ENCODE measurements at places on chromosomes 4 and X.

DNA sequence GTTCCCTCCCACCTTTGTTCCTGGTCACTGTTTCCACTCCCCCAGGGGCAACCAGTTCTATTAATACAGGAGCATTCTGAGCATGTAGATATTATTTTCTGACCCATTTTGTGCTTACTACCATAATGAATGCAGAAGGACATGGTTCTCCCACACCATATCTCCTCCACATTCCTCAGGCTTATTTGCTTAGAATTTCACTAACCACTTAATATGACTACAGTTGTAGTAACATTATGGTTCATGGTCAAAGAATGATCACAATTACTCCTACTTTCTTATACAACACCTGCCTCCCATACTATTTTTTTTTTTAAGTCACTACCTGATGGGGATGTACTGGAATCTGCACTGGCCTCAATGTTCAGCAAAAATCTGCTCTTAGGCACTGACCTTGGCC, 7.5 kb upstream of the FAM184B start:
- no peak for DNase-seq

- DNase-seq, result no peak
These were observed 341.8 kb downstream of the MAGEB5 start for GRCh38 chrX:26557691-26558321.

DNA sequence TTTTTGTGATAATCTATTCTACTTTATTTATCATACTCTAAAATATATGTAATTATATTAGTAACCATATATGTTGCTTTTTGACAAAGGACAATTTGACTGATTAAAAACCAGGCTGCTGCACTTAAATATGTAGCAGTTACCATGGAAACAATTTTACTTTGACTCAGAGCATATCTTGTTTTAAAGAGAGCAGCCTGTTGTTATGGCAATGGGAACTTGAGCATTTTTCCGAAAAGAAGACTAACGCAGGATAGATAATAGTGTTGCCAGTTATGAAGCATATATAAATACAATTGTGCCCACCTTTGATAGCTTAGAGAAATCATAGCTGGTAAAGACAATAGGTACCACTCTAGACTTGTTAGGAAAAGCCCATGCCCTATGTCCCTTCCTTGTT, 283.0 kb downstream of the GASK1B start:
- DNase-seq, result no peak

DNA sequence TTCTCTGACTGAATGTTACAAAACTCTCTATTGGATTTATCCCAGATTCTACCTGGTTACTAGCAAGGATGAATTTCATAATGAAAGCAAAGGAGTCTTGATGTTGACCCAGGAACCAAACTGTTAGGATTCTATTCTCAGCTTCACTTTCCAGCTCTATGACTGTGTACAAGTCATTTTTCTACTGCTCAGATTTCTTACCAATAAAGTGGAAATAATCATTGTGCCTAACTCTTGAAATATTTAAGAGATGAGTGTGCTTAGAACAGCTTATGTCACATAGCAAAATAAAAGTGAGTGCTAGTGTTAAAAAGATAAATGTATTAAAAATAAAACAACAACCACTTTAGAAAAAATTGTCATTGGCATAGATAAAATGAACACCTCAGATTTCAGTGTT, 45.6 kb downstream of the EPHA5 start:
- no peak for DNase-seq

DNA sequence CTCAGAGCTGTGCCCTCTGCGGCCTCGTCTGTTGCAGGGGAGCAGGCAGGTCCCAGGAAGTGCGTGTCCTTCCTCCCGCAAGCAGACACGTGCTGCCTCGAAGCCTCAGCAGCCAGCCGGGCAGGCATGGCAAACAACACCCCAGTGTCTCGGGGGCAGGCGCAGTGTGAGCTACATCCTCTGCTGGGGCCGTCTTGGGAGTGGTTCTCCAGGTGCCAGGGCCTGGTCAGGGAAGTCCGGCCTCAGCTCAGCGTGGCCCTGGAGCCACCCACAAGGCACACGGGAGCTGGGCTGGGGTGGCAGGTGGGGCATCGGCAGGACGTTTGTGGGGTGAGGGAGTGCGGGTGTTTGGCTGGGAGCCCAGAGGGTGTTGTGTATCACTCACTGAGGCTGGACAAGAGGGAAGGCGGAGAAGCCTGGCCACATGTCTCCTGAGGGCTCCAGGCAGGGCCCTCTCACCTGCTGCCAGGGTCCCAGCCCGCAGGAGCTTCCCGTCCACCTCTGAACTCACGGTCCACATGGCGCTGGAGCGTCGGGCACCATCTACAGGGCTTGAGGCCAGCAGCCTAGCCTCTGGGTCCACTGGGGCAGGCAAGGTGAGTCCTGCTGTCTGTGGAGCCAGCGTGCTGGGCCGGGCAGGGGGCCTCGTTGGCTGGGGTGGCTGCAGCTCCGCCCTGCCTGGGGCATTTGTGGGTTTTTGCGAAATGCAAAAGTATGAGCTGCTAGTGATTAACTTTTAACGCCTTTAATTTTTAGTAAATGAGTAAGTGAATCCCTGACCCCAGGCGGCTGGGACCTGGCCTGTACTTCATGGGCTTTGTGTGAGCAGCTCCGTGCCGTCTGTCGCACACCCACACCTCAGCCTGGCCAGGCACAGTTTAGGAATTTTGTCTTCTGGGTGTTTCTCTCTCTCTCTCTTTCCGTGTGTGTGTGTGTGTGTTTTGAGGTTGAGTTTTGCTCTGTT, 17.3 kb upstream of the UVSSA start:
- no peak for DNase-seq

DNA sequence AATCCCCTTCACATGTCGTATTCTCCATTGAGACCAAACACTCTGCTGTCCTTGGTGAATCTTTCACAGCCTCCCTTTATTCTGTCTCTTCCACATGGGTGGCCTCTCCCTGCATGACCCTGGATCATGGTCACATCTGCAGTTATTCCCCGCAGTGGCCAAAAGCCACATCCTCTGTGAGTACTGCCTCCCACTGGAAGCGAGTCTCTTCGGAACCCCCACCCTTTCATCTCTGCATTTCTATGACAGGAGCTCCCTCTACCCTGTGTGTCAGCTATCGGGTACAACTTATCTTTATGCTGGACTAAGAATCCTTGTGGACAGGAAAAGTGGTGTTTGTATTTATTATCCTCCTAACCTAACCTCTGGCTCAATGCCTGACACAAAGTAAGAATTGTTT, 48.6 kb upstream of the SHISA3 start:
- DNase-seq, result no peak

GRCh38 chrX:29699239-29699638, 516.1 kb upstream of the MAGEB2 start:
- no peak for DNase-seq

GRCh38 chr4:26992657-26993361, 132.2 kb downstream of the STIM2 start:
- DNase-seq, result peak; percentile 9

- DNase-seq, result no peak
These were observed 37.4 kb upstream of the RXFP1 start for GRCh38 chr4:158484173-158484885.

GRCh38 chr4:185847352-185848097, 35.5 kb upstream of the SORBS2 start:
- no peak for DNase-seq

DNA sequence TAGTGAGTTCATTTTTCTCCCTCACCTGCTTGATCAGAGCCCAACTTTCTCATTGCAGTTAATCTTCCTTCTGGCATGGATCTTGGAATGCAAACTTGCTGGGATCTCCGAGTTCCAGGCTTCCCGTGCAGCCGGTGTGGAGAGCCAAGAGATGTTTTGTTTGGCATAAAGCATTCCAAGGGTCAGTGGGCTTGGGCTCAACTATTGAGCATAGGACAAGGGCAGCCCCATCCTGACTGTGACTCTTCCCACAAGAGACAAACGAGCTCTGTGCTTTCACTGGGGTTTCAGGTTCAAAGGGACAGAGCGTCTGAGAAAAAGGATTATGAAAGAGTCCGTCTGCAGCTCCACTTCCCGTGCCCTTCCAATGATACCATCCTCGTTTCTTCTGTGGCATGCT, 10.5 kb downstream of the TLR7 start:
- DNase-seq, result no peak

GRCh38 chr4:149988087-149988410, 90.2 kb upstream of the DCLK2 start:
- no peak for DNase-seq

DNA sequence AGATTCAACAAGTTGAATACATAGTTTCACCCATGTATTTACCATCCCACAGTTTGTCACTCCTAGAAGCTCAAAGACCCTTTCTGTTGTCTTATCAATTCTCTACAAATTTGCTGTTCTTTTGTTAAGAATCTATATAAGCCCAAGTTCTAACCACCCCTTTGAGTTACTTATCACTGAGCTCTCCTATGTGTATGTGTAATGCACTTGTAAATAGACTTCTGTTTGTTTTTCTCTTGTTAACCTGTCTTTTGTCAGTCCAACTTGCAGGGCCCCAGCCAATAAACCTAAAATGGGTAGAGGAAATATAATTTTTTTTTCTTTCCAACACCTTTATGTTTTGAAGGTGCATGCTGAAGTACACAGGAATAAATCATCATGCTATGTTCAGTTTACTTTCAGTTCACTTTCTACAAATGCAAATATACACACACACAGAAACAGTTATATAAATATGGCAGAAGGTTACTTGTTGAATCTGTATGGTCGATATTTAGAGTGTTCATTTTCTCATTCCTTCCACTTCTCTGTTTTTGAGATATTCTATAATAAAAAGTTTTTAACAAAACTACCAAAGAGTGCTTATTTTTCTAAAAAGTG, 22.3 kb upstream of the CLOCK start:
- no peak for DNase-seq

DNA sequence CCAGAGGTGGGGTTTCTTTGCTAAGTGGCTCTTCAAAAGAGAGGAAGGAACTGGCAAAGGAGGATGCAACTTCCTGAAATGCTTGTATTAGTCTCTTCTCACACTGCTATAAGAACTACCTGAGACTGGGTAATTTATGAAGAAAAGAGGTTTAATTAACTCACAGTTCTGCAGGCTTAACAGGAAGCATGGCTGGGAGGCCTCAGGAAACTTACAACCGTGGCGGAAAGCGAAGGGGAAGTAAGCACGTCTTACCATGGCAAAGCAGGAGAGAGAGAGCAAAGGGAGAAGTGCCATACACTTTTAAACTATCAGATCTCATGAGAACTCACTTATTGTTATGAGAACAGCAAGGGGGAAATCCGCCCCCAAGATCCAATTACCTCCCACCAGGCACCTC, 505.7 kb downstream of the ZNF674 start:
- DNase-seq, result no peak

DNA sequence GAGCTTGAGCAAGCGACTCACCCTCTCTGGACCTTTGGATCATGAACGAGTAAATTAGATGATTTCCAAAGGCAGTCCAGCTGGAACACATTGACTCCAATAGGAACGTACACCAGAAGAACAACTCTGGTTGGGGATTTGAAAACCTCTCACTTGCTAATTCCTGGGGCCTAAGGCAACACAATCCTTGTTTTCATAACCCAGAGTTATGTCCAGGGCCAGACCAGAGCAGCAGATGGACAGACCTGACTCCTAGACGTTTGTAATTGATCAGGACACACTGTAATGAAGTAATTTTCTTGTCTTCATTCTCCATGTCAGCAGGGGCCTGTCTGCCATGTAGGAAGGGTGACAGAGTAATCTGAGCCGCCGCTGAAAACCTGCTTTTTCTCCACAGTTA, 283.9 kb downstream of the IDS start:
- DNase-seq, result no peak

GRCh38 chr4:186201535-186202230, 10.3 kb downstream of the CYP4V2 start:
- no peak for DNase-seq

DNA sequence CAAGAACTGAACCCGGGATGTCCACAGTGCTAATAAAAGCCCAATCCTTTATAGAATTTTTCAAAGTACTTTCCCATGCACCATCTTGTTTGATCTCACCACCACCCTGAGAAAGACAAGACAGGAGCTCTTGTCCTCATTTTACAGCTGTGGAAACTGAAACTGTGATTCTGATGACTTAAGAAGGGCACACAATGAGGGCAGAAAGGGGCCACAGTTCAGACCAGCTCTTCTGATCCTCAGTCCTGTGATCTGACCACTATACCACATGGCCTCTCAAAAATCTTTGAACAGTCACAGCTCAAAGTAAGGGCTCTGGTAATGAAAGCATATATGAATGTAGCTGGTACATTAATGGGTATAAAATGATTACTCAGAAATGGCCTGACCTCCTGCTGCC, 127.3 kb upstream of the CPEB2 start:
- no peak for DNase-seq

GRCh38 chr4:120472447-120473131, 405.9 kb upstream of the MAD2L1 start:
- no peak for DNase-seq

- peak; percentile 26 for DNase-seq
These were observed 101.9 kb downstream of the MAML3 start for GRCh38 chr4:140052050-140052449.

- no peak for DNase-seq
These were observed 55.1 kb downstream of the RAB40A start for GRCh38 chrX:103464072-103464773.

DNA sequence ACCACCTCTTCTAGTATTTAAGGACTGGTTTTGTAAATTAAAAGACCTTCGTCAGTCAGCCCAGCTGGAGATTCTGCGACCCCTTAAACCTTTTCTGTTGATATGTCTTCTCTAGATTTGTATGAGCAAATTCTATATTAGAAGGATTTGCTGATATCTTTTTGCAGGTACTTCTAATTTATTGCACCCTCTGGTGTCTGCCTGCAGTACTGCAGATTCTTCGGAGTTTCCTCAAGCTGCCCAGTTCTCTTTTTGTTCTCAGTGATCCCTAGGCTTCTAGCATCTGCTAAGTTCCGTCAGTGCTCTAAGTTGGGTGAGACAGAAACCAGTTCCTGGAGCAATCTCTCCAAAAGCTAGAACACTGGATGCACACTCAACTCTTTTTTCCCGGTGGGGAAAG, 545.2 kb downstream of the C4orf33 start:
- DNase-seq, result peak; percentile 19

GRCh38 chr4:133972586-133972985, 229.0 kb downstream of the PABPC4L start:
- DNase-seq, result no peak

GRCh38 chr4:113349430-113349829, 300.0 kb downstream of the ANK2 start:
- DNase-seq, result no peak

GRCh38 chr4:176123710-176124407, 58.2 kb downstream of the WDR17 start:
- no peak for DNase-seq

- no peak for DNase-seq
These were observed 182.4 kb upstream of the CXXC4 start for GRCh38 chr4:104677116-104677515.

- no peak for DNase-seq
These were observed 41.3 kb upstream of the ATP6AP2 start for GRCh38 chrX:40539214-40540142.

- DNase-seq, result no peak
These were observed 436.2 kb downstream of the KCNIP4 start for GRCh38 chr4:21512353-21512752.

DNA sequence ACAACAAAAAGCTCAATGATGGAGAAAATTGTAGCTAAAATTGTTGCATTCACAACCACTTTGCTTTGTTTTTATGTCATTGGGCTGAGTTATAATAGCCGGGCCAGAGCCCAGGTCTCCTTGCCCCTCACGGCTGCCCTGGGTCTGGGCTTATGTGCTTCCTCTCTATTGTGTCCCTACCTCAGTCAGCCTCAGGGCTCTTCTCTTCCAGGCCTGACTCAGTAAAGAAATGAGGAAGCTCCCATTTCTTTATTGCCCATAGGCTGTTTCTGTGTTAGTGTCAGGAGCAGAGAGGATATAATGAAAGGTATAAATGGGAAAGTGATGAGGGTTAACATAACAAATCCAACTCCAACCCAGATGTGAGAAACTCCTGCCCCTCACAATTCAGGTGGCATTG, 18.0 kb downstream of the BST1 start:
- DNase-seq, result no peak

All from nucleus accumbens (tissue), 56 donors.